ENCODE measurements at places on chromosomes 12 and 14.
A peak's percentile ranks its signal among the peaks of the same experiment; 100 is the strongest.

- no peak for DNase-seq
Measured at GRCh38 chr12:6424008-6424347, 20.8 kb upstream of the CD27 start.

- no peak for DNase-seq
Measured at GRCh38 chr12:69266036-69266635, 26.8 kb downstream of the CPSF6 start.

DNA sequence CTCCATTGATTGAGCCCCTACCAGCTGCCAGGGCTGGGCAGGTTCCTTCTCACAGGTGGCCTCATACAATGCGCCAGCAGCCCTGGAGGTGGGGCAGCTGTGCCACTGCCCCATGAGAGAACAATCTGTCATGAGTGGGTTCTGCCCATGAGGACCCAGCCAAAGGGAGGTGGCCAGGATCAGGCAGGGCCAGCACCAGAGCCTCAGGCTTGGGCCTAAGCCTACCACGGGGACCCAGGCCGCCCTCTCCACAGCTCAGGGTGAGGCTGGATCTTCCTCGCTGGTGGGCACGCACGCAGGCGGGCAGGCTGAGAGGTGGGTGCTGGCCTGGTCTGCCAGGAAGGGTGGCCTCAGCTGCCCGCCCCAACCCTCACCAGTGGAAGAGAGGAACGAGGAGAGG lies 110.7 kb downstream of the KIF26A start:
- DNase-seq = no peak

DNA sequence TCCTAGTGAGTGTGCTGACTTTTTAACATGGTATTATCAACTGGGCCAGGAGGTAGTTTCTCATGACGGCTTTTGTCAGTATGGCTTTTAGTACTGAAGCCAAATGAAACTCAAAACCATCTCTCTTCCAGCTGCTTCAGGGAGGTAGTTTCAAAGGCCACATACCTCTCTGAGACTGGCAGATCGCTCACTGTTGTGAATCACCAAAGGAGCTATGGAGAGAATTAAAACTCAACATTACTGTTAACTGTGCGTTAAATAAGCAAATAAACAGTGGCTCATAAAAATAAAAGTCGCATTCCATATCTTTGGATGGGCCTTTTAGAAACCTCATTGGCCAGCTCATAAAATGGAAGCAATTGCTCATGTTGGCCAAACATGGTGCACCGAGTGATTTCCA lies 141.1 kb downstream of the HMGA2 start:
- no peak for DNase-seq

- no peak for DNase-seq
Measured at GRCh38 chr12:46404225-46404631, 31.7 kb upstream of the SLC38A2 start.

DNA sequence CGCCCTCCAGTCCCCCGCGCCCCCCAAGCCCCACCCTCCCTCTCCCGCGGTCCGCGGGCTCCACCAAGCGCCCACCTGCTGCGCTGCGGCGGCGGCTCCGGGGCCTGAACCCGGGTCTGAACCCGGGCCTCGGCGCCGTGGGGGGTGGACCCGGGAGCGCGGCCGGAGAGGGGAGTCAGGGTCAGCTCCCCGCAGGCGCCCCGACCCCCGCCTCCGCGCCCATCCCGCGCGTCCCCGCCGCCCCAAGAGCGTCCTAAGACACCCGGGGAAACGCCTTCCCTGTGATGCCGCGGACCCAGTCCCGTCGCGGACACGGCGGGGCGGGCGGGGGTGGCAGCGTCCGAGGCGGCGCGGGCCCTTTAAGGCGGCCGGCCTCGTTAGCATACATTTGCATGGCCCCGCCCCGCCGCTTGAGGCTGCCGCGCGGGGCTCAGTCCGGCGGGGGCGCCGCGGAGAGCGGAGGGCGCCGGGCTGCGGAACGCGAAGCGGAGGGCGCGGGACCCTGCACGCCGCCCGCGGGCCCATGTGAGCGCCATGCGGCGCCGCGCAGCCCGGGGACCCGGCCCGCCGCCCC lies at the start of gene MMP17:
Gene MMP17, plus strand, starts transcription at position 433 of the 574 bp plus-strand sequence. Its CDS starts 102 bp downstream, at position 535.
- DNase-seq = peak; percentile 50

GRCh38 chr14:87838931-87839330 lies 154.1 kb downstream of the GALC start:
- no peak for DNase-seq

- no peak for DNase-seq
Measured at GRCh38 chr12:94405413-94406116, 54.1 kb downstream of the CEP83 start.

DNA sequence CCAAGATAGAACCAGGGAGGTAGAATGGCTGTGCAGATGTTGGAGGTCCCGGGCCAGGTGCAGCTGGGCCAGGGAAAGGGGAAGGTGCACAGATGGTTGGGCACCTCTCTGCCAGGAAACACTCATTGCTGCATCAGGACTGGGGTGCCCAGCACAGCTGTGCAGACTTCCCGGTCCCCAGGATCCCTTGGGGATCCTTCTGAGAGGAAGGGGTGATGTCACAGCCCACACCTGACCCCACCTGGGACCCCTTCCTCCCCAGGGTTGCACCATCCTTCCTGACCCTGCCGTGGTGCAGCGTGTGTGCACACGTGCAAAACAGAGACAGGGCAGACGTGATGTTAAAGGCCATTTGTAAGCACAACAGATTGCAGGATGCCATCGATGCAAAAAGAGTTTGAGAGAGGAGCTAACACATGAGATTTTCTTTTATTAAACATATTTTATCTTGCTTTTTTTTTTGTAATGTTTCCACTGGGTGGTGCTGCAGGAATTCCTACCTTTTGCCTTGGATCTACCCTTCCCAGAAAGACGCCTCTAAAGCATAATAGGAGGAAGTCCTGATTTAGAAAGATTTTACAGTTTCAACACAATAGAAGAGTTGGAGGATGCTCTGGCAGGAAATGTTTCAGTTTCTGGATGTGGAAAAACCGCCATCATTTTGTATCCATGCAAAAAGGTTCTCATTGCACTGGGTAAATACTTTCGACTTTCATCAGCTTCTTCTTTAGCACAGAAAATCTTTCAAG lies 14.8 kb downstream of the ELK3 start:
- DNase-seq = peak; percentile 57

- no peak for DNase-seq
Measured at GRCh38 chr14:24398653-24399446, at the start of gene NYNRIN. Gene NYNRIN, plus strand, starts transcription at chr14:24399003. Its CDS starts 244 bp downstream, at chr14:24399247.

DNA sequence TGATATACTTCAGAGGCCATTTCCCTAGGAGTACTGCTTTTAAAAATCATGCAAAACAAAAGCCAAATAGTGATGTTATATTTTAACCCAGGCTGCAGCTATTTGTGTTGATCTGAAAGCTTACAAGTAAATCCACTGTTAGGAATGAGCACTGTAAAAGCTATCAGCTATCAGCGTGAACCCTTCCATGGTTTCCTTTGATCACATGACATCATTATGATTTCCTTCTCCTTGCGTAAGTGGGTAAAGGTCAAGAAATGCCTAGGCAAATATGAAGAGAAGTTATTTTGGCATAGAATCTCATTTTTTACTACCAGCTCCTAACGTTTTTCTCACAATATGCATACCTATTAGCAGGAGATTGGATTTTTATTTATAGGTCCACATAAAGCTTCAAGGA lies 48.6 kb upstream of the CATSPERB start:
- DNase-seq = no peak

- no peak for DNase-seq
Measured at GRCh38 chr14:46818147-46818546, 166.6 kb upstream of the RPL10L start.
